ENCODE measurements at places on chromosomes 16 and 17. TPM values are rescaled to one million over a fixed set of nuclear protein-coding genes. Genes with fewer than 3 reads are reported as not detected.
A peak's percentile ranks its signal among the peaks of the same experiment; 100 is the strongest.

UNKL gene
- 127 TPM for total RNA-seq

GRCh38 chr17:83118071-83118841 is 38.8 kb downstream of the METRNL start:
- DNase-seq = no peak

CDRT4 gene
- total RNA-seq = 5.5 TPM

- DNase-seq = peak; percentile 78
Measured at GRCh38 chr16:1379304-1380076, 27.8 kb downstream of the GNPTG start.

- DNase-seq = no peak
Measured at GRCh38 chr17:76961869-76962268, 93.7 kb downstream of the MGAT5B start.

DNA sequence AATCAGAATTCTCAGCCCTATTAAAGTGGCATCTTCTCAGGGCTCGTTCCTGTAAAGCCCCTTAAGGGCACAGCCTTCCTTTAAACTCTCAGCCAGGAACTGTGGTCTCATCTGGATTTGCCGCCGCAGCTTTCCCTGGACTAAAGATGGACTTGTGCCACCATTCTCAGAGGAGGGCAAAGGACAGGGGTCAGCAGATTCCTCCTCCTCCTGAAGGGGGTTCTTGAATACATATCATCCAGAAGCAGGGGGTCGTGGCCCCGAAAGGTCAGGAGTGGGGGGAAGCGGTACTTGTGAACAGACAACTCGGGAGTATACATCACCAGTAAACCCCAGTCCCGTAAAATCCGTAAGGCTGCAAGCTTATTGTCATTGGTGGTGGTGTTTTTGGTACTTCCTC is 174.8 kb downstream of the RPTOR start:
- no peak for DNase-seq

HNF1B gene
- not detected for total RNA-seq

DNA sequence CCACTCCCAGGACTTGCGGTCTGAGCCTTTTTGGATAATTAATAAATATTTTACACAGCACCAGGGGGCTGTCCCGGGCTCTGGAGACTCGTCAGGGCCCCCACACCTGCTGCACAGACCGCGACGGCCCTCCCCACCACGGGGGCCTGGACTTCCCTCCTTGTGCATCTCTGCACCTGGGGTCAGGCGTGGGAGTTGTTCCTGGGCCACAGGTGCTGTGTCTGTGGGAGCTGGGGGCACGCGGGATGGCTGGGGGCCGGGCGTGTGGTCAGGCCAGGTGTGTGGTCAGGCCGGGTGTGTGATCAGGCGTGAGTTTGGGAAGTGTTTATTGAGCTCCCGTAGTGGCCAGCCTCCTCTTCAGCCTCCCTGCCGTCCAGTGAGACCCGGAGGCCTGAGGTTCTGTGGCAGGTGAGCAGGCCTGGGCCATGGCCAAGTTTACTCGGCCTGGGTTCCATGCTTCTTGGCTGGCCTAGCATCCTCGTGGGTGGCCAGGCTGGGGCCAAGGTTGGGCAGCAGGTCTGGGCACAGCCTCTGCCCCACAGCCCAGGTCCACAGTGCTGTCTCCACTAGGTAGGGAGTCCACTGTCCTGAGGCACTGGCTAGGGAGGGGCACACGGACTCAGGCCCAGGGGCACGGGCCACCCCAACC is 1.9 kb upstream of the STUB1 start:
- DNase-seq = no peak

GRCh38 chr16:83669456-83669855 is 138.3 kb upstream of the HSBP1 start:
- no peak for DNase-seq

MEOX1 gene
- not detected for total RNA-seq

- DNase-seq = no peak
Measured at GRCh38 chr16:57104706-57105105, 12.3 kb downstream of the CPNE2 start.

NOL11 gene
- total RNA-seq = 43.3 TPM

GRCh38 chr17:36934692-36935630 is 2.3 kb upstream of the LHX1 start:
- peak; percentile 58 for DNase-seq

DLG4 gene
- total RNA-seq = 11.2 TPM

- DNase-seq = no peak
Measured at GRCh38 chr17:17359271-17359670, 56.1 kb downstream of the NT5M start.

DNA sequence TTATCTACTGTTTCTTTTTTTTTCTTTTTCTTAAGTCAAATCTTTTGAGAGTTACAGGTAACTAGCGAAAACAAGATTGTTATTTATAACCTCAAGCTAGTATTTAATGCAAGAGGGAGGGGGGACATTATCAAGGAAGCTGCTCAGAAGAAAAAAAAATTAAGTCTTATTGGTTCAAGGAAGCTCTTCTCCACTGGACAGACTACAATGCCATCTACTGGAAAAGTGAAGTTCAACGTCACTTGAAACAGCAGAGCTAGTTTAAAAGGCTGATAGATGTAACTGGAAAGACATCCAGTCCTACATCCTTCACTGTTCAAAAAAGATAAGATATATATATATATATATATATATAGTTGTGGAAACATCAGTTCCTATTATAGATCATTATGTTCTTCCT is 418.0 kb upstream of the PSMD7 start:
- DNase-seq = peak; percentile 8

USP43 gene
- total RNA-seq = 4.2 TPM

DNA sequence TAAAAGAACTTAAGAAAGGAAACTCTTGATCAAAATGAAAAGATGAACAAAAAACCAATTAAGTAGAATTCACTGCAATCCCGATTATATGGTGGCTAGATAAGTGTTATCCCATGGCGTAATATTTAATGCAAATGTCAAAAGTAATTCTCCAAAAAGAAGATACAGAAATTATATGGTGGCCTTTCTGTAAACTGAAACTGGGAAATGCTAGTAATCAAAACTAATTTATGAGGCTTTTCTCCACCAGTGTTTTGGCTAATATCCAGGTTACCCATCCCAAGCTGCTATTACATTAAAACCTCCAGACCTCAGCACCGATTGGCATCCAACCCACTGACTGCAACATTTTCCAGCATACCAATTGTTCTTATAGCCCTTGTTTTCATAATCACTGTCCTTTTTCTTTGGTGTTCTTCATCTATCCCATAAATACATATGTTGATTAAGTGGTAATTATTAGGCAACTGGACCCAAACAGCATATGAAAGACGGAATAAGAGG is 77.2 kb upstream of the TNRC6A start:
- no peak for DNase-seq

DNA sequence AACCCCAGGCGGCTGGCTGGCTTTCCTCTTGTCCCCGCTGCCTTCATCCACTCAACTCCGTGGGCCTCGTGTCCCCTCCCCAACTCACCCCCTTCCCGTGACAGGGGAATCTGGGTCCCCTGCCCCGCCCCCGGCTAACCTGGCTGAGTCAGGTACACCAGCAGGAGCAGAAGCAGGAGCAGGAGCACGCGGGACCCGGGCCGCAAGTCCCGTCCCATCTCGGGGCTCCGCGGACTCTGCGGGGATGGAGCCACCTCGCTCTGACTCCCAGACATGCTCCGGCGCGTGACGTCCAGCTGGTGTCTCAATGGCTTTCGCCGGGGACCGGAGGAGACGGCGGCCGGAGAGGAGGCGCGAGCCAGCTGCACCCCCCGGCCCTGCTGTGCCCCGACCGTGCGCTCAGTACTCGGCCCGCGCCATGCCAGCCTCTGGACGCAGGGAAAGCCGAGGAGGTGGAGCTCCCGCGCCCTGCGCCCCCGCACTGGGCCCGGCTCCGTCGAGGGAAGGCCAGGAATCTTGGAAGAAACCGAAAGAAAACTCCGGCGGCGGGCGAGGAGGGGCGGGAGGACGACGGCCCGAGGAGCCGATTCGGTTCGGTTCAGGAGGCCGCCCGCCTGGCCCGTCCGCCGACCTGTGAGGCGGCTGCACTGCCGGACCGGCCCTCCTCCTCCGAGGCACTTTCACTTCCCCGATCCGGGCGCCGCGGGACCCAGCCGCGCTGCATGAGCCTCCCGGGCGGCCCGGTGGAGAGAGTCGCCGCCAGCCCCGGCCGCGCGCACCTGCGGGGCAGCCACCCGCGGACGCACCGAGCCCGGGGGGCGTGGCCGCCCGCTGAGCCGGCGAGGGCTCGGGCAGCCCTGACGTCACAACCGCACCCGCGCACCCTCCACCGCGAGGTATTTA is at the start of the genes CXCL16 and ZMYND15:
Gene CXCL16 (minus strand): TSS at position 807 of the 903 bp plus-strand sequence. CDS start 589 bp downstream, at position 218.
Gene ZMYND15 (plus strand): TSS at position 712 of the 903 bp plus-strand sequence. CDS start 716 bp downstream, outside the sequence.
- peak; percentile 51 for DNase-seq

HOXB6 gene
- total RNA-seq = not detected

DNA sequence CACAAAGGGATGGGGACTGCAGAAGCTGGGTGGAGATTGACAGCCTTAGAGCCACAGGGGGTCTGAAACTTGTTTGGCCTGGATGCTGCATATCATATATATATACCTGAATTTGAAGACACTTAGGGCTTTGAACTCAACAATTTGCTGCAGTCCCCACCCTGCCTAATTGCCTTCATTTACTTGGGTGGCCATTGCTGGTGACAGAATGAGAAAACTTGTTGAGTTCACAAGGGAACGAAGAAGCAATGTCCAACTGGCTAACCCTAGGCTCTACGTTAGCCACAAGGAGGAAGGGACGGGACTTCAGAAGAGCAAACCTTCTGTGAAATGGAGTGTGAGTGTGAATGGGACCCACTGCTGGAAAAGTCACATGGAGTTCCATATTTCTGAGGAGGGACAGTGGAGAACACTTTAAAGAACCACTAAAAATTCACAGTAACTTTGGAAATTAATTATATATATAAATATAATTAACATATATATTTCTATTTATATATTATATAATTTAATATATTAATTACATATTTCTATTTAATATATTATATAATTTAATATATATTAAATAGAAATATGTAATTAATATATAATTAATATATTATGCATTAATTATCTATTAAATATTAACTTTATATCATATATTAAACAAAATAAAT is 215.3 kb upstream of the SOX9 start:
- no peak for DNase-seq

GRCh38 chr17:9151091-9151490 is 129.8 kb downstream of the NTN1 start:
- DNase-seq = no peak

PROCA1 gene
- total RNA-seq = 3.6 TPM

DNA sequence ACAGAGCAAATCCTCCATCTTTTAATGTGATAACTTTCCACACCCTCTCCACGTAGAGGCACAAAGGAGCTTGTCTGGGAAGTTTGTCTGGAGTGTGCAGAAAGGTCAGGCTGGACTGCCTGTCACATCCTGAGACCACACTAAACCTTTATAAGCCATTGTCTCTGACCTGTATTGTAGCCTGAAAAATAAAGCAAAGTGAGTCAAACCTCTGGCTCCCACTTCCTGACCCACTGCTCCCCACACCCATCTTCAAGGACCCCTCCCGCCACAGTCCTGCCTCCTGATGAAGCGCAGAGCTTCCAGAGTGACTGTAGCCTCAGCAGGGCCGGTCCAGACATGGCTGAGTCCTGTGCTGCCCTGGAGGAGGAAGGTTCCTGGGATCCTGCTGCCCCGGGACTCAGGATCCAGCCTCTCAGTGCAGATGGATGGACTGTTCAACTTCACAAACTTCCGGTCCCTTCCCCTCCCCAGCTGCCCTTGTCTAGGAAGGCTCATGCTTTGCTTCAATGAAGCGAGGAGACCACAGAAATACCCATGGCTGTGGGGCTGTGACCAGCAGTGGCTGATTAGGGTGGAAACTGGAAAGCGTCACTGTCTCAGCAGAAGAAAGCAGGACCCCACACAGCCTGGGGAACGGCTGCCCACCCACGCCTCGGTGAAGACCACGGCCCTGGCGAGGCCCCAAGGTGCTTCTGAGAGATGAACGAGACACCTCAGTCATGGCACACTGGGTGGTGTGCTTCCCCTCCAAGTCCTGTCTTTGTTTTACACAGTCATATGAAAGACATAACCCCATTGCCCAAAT is 30.9 kb upstream of the CLEC18B start:
- no peak for DNase-seq

DNA sequence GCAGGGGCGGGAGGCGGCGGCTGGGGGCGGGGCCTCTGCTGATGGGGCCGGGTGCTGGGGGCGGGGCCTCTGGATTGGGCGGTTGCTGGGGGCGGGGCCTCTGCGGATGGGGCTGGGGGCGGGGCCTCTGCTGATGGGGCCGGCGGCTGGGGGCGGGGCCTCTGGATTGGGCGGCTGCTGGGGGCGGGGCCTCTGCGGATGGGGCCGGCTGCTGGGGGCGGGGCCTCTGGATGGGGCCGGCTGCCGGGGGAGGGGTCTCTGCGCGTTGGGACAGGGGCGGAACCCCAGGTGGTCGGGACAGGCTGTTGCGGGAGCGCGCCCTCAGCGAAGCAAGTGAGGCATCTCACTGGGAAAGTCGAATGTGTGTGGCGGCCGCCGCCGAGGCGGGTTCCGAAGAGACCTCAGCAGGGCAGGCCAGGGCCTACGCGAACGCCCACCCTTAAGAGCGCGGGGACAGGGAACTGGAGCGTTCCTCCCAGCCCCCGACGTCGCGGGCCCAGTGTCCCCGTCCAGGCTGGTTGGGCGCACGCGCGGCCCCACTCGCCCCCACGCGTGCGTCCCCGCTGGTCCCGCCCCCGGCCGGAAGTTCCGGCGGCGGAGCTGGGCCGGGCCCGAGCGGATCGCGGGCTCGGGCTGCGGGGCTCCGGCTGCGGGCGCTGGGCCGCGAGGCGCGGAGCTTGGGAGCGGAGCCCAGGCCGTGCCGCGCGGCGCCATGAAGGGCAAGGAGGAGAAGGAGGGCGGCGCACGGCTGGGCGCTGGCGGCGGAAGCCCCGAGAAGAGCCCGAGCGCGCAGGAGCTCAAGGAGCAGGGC is at the start of gene STUB1:
Gene STUB1 (plus strand): TSS at position 597 of the 811 bp plus-strand sequence. CDS start 116 bp downstream, at position 713.
- peak; percentile 92 for DNase-seq

- DNase-seq = no peak
Measured at GRCh38 chr17:35148144-35148543, 527 bp downstream of the UNC45B start.

PRR35 gene
- total RNA-seq = not detected

- peak; percentile 51 for DNase-seq
Measured at GRCh38 chr17:27473748-27474609, 17.7 kb downstream of the KSR1 start.

USP31 gene
- 6.1 TPM for total RNA-seq

- DNase-seq = no peak
Measured at GRCh38 chr16:23244122-23244521, 58.0 kb upstream of the SCNN1B start.

TSPAN10 gene
- total RNA-seq = 0.29 TPM
